Stimulated activated CD4-positive, alpha-beta T cell treated with anti-CD3 and anti-CD28 coated beads, TNF-alpha, amount 100 ng/mL, for 4 hours (primary cell): ENCODE measurements at places on chromosomes 1 and 21.

- DNase-seq = no peak
Measured at GRCh38 chr1:18686540-18686939, 55.9 kb downstream of the PAX7 start.

DNA sequence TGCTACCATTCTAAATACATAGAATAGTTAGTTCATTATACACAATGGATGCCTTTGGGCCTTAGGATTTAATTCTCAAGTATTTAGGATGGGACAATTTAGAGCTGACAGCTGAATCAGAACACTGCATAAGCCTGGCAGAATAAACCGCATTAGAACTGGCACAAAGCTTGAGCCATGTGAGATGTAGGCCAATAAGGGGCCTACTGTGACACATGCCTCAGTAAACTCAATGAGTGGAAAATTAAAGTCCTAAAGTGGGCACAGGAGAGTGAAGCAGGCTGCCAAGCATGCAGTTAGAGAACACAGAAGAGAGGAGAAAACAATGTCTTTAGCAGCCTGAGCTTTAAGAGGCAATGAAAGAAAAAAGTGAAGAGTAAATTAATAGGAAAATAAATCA is 24.3 kb downstream of the SCYL3 start:
- no peak for DNase-seq

DNA sequence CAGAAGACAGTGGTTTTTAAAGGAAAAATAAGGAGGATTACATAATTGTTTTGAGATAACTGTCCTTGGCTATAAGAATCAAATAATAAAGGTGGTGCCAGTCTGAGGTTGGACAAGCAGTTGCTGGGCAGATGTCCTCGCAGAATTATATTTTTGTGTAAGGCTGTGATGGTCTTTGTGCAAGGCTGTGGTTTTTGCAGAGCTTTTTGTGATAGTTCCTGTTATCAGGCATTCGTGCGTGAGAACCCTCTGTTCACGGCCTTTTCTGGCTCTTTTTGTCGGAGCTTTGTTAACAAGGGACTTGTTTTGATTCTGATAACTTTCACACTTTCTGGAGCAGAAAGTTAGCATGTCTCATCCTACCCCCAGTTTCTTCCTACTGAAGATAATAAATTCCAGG is 33.4 kb downstream of the SH3BP5L start:
- DNase-seq = no peak

DNA sequence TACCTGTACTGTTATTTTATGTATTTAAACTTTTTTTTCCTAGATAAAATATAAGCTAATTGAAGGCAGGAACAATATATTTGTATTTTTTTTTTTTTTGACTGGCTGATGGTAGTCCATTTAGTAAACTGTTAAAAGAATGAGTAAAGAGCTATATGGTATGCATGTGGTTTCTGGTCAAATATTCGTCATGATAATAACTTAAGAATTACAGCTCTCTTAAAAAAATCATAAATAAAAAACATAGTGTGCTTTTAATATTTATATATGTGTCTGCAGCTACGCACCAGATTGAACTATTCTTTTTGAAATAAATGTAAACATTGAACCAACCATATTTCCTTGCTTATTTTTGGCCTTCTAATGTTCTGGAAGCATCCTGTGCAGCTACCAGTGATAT is 272.3 kb upstream of the C1orf105 start:
- no peak for DNase-seq

- no peak for DNase-seq
Measured at GRCh38 chr1:78650114-78650660, 556 bp downstream of the IFI44 start.

DNA sequence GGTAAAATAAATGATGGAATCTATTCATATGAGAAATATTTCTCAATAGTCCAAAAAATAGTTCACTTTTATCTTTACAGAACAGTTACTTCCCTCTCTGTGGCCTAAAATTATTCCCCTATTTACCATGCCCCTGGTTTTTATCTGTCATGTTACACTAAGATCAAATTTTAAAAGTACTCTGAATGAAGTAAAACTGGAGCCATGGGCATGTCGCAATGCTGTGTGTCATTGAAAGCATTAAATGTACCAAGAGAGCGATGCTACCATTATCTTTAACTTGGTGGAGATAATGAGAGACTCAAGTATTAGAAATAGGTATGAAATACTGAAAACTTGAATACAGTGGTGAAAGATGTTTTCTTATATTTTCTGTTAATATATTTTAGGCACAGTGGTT is 146.2 kb downstream of the KCNT2 start:
- no peak for DNase-seq

GRCh38 chr1:17278996-17279830 is 28.8 kb upstream of the PADI4 start:
- DNase-seq = no peak

GRCh38 chr1:54287176-54287650 is 87.2 kb downstream of the MRPL37 start:
- peak; percentile 26 for DNase-seq

DNA sequence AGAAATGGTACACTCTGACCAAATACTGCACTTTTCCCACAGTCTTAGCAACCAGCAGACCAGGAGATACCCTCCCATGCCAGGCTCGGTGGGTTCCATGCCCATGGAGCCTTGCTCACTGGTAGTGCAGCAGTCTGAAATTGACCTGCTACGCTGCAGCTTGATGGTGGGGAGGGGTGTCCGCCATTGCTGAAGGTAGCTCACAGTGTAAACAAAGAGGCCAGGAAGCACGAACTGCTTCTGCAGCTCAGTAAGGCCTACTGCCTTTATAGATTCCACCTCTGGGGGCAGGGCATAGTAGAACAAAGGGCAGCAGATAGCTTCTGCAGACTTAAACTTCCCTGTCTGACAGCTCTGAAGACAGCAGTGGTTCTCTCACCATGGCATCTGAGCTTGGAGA is 12.3 kb upstream of the IFI44L start:
- DNase-seq = no peak

- no peak for DNase-seq
Measured at GRCh38 chr1:247825362-247825761, 1.4 kb upstream of the OR14A16 start.

- DNase-seq = no peak
Measured at GRCh38 chr1:243520831-243521230, 265.0 kb downstream of the SDCCAG8 start.

GRCh38 chr21:41802684-41803083 is 35.8 kb upstream of the RIPK4 start:
- no peak for DNase-seq

GRCh38 chr1:145707183-145707867 is at the start of gene PDZK1:
Gene PDZK1, minus strand, starts transcription at chr1:145707368. Its CDS starts 19,347 bp downstream, at chr1:145688021.
- DNase-seq = no peak

GRCh38 chr1:41442697-41443251 is 41.7 kb downstream of the EDN2 start:
- no peak for DNase-seq
